NCI-H1930 (cell line): ENCODE measurements at places on chromosomes 6 and 20.

- no peak for DNase-seq
Measured at GRCh38 chr6:27136077-27136644, 111.3 kb upstream of the PRSS16 start.

DNA sequence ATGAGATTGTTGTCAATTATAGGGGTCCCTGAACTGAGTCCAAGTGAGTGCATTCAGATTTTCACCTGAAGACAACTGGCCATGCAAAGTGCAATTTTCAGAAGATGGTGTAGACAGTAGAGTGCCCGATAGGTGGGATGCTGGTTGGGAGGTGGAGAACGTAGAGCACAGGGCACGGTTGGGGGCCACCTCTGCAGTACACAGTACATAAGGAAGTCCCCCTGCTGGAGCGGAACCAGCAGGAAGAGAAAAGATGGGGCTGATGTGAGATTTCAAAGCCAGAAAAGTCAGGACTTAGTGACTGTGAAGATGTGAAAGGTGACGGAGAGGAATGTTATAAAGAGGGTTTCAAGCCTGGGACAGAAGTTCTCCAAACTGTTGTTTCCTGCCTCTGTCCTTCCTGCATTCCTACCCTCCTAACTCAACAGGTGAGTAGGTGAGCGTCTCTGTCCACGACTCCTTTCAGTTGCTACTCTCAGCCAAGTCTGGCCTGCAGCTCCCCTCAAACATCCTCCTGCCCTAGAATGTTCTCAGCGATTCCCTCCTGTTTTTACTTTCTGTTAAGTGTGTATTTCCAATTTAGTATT is 330.8 kb downstream of the PRL start:
- no peak for DNase-seq

DNA sequence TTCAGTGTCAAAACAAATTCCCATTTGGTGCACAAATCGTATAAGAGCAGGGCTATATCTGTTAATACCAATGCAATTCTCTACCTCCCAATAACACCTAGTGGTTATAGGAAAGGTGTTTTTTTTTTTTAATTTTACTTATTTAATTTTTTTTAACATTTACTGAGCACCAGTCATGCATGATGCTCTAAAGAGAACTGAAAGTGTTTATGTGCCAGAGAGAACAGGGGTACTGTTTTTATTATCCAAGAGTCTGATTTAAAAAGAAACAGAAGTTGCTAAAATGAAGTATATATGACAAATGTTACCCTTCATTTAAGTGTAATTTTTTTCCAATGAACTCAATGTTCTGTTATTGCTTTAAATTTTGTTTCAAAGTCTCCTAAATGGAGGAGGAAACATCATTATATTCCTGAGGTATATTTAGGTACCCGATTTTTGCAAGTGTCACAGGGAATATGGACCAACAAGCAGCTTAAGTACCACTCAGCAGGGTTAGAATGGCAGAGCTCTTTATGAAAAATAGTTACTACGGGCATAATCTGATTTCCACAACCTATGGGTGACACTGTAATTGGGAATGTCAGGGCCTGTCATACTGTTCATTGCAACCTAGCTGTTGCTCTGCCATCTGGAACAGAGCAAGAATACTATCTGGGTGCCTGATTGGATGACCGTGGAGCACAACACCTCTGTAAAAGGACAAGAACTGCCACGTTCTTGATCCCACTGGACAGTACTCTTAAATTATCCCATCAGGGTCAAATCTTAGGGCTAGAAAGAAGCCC is 195.4 kb downstream of the KHDRBS2 start:
- DNase-seq: no peak

DNA sequence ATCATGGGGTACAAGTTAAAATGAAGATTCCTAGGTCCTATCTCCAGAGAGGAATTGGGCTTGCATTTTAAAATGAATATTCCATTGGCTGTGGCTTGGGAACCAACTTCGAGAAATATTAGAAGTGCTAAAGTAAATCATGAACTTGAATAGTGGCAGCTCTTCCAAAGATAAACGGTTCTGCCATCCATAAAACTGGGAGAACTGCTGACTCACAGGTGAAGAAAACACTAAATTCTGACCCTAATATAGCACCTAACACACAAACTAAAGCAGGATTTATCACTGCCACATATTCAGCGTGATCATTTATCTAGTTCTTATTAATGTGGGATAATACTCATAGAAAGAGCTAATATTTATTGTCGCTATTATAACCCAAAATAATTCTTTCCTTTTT is 508.1 kb upstream of the ID4 start:
- no peak for DNase-seq

- no peak for DNase-seq
Measured at GRCh38 chr6:50851049-50851845, 32.6 kb downstream of the TFAP2B start.

DNA sequence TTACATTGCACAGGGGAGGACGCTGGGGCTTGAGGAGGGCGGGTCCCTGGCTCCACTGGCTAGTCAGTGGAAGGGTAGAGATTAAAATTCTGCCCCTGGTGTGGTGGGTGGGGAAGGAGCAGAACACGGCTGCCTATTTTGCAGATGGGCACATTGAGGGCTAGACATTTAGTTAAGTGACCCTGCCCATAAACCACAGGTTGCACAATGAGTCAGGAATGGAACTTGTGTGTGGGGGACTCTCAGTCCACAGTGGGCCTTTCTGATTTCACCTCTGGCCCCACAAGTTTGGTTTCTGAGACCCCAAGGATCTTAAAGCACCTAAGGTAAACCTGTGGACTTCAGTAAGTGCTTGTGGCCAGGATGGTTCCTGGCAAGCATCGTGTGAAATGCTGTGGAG is 22.0 kb upstream of the CCDC167 start:
- no peak for DNase-seq

- DNase-seq: no peak
Measured at GRCh38 chr20:53785320-53785719, 191.7 kb upstream of the ZNF217 start.

DNA sequence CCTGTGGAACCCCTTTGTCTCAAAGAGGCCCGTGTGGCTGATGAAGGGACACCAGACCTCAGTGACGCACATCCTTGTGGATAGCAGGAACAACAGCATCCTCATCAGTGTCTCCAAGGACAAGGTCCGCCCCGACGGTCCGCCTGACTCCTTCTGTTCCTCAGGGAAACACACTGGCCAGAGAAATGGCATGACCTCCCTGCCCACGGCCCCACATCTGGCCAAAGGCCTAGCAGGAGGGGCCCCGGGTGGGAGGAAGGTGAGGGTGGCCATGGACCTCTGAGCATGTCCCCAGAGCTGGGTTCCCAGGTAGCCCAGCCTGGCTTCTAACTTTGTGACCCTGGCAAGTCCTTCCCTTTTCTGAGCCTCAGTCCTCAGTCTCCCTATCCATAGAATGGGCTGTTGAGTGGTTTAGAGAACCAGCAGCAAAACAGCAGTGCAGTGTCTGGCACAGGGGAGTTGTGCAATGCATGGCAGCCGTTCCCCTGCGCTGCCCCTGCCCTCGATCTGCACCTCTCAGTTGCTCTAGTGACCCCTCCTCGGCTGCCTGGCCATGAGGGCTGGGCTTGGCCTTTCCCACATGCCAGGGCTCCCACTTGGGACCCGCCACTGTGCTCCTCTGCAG is 48.3 kb downstream of the EFCAB8 start:
- DNase-seq: no peak

DNA sequence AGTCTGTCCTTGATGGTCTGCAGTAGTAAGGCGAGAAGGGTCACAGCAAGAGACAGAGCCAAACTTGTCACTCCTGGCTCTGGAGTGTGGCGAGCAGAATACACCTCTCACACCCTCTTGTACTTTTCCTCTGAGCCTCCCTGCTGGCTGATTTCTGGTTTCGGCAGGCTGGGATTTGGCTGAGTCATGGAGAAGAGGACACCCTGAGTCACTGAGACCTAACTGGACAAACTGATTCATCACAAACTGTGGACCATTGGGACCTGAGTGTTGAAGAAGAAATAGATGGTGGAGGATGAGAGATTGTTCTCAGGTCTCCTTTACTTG is 101.7 kb downstream of the F13A1 start:
- DNase-seq: no peak

DNA sequence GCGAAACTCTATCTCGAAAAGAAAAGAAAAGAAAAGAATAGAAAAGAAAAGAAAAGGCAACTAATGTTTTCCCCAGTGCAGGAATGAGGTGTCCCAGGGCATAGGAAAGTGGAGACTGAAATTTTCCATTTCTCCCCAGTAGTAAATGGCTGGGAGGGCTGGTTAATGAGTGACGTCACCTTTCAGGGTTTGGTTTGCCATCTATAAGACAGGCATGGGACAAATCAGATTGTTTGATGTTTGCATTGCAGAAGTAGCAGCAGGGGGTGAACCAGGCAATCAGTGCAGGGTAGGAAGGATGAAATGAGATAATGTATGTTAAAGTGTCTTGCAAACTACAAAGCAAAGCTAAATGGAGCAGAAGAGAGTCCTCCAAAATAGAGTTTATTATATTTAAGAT is 533.4 kb downstream of the PKHD1 start:
- no peak for DNase-seq

DNA sequence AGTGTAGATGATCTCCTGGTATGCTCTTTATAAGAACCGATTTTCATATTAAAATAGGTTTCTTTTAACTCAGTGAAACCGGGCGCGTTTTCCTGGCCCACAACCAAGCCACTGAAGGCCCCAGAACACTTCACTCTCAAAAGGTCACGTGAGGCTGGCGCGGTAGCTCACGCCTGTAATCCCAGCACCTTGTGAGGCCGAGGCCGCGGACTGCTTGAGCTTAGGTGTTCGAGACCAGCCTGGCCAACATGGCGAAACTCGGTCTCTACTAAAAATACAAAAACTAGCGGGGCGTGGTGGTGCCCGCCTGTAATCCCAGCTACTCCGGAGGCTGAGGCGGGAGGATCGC is 402 bp upstream of the TAF8 start:
- no peak for DNase-seq

- DNase-seq: no peak
Measured at GRCh38 chr6:95286874-95287273, 290.5 kb upstream of the MANEA start.

- DNase-seq: no peak
Measured at GRCh38 chr6:80133020-80133419, 26.5 kb downstream of the BCKDHB start.

GRCh38 chr6:20279608-20280287 is 67.5 kb upstream of the MBOAT1 start:
- DNase-seq: no peak

DNA sequence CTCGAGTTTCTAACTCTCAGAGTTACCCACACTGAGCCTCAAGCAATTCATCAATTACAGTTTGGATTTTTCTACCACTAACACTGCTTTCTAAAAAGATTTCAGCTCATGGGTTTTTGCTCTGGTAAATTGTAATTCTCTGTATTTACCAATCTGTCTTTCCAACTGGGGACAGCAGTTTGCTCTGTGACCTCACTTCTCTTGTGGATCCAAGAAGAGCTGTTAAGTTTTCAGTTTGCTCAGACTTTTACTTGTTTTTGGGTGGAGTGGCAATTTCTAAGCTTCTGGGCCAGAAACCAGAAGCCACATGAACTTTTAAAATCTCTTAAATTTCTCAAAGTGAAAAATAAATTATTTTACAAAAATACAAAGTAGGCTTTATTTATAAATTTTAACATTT is 74.2 kb downstream of the ROS1 start:
- no peak for DNase-seq

DNA sequence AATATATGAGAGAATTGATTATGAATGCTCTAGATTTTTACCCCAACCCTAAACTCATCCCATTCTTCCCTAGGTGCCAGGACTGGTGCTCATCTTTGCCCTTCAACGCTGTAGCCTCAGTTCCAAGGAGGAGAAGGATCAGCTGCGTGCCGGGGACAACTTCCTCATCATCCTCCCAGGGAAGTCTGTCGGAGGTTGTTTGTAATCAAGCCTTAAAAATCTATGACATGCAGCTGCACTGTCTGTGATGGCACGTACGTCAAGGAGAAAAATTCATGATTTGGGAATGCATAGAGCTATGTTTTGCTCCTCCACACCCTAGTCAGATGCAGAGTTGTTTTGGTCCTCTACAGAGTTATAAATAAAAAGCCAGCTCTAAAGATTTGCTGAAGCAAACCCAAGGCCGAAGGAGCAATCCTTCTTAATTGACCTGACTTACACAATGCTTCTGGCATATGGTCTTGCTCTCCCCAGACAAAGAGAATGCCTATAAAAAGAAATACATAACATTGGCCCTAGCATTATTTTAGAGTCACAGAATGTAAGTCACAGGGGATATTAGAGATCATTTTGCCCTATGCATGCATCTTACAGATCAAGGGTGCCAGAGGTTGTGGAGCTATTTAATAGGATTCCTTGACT is 244.2 kb downstream of the HIVEP2 start:
- no peak for DNase-seq

DNA sequence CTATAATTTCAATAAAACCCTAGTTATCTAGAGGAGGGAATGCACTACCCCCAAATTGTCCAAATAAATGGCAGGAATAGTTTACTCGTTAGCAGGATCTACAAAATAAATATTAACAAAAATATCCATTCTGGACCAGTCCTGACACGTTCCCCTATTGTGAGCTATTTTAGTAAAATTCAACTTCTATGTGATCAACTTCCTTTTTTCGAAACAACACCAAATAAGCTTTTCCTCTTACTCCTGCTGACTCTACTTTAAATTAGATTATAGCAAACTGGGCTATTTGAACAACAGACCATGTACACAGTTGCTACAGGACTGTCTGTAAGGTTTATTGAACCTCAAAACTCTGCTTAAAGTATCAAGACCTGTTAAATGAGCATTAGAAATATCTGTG is 154.3 kb downstream of the IPCEF1 start:
- DNase-seq: no peak
